Hepatocyte (in vitro differentiated cells): ENCODE measurements at places on chromosomes 11 and 22. TPM values are rescaled to one million over a fixed set of nuclear protein-coding genes. Genes with fewer than 3 reads are reported as not detected.
A peak's percentile ranks its signal among the peaks of the same experiment; 100 is the strongest.

PGGHG gene
- polyA plus RNA-seq, result 27.9 and 44.0 TPM in 2 replicates

DNA sequence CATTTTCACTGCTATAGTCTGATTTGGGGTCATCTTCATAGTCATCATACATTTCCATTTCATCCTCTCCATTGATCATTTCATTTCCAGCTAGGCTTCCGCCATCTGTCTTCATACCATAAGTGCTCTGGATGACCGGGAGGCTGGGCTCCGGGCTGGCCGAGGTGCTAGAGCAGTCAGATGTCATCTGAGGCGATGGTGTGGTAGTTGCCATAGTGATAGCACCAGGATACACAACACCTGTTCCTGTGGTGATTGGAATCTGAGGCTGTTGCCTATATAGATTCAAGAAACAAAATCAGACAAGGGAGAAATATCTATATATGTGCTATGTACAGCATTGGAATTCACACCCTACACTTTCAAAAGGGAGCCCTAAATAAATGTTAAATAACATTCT lies 383.5 kb downstream of the SOX6 start:
- no peak for DNase-seq

BACE1 gene
- 12.7 and 17.5 TPM in 2 replicates for polyA plus RNA-seq

GRCh38 chr11:61061081-61061826 lies 41.0 kb upstream of the CD5 start:
- DNase-seq, result no peak

DNA sequence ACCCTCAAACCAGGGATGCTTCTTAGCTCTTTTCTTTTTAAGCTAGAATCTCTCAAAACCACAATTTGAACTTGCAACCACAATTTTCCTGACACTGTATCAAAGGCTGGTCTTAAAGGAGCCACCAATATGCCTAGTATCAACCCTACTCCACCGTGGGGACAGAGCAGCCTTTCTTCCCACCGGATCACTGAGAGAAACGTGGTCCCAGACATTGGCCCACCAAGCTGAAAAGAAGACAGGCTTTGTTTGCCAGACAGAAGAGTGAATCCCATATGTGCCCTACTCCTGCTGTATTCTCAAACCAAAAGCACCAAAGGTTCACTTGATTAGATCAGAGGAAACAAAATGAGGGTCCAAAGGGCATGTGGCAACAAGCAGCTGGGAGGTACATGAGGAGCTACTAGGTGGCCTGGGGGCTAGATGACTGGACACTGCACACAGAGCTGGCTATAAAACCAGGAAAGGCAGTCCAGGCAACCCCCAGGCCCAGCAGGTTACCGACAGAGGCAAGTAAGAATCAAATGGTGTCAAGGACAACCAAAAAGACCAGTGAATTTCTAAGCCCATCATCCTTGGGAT lies 3.6 kb upstream of the VWCE start:
- DNase-seq, result peak; percentile 62

DNA sequence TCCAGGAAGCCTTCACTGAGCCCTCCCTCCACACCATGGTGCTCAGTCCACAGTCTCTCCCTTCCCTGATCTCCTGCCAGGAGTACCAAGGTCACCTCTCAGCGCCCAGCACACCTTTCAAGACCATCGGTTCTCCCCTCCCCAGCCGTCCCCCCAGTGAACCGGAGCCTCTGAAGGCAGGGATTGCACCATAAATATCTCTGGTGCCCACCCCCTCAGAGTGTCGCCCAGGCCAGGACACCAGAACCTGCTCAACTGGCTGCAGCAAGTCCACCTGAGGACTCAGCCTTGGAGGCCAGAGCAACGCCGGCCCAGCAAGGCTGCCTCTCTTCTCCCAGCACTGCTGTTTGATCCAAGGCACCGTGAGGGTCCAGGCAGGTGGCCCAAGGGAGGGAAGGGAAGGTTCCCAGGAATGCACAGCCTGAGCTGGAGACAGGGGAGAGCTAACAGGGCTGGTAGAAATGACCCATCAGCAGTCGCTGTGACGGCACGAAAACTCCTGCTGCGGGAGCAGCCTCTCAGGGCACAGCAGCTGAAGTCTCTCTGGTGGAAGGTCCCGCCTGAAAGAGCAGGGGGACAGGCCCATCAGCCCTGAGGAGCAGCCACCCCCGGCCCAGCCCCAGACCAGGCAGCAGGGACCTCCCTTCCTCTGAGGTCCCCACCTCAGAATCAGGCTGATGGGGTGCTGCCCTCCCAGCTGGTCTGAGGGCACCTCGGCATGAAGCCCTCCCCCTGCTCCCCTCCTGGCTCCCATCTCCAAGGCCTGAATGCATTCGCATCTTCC lies 80.3 kb downstream of the BUD13 start:
- no peak for DNase-seq

BAD gene
- 122 and 125 TPM in 2 replicates for polyA plus RNA-seq

GRCh38 chr11:42996421-42997307 lies 315.1 kb upstream of the API5 start:
- DNase-seq, result no peak

DNA sequence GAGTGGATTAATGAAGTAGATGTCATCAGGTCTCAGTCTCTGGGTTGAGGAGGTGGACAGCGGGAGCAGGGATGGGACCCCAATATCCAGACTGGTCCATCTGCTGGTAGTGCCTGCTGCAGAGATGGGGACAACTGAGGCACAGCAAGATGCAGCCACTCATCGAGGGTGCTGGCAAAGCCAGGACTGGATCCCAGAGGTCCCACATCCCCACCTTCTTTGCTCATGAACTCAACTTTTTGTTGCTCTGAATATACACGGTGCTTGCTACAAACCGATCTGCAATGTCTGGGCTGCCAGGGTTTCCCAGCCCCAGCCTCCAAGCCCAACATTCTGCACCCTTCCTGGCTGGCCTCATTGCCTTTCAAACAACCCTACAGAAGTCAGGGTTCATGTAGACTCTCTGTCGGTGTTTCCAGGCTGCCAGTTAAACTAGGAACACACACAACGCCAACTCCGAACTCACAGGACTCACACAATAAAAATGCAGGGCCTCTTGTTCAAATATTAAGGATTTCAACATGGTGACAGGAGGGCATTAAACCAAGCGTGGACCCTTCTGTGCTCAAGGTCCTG lies 168.2 kb downstream of the MN1 start:
- DNase-seq, result no peak

- no peak for DNase-seq
These were observed 9.1 kb downstream of the ARRB1 start for GRCh38 chr11:75342231-75342918.

OR52W1 gene
- polyA plus RNA-seq, result not detected in 2 replicates

GRCh38 chr11:93279851-93280347 lies 50.6 kb upstream of the DEUP1 start:
- DNase-seq, result no peak

GRCh38 chr11:47179655-47179991 lies 2.9 kb upstream of the ARFGAP2 start:
- DNase-seq, result peak; percentile 62

DNA sequence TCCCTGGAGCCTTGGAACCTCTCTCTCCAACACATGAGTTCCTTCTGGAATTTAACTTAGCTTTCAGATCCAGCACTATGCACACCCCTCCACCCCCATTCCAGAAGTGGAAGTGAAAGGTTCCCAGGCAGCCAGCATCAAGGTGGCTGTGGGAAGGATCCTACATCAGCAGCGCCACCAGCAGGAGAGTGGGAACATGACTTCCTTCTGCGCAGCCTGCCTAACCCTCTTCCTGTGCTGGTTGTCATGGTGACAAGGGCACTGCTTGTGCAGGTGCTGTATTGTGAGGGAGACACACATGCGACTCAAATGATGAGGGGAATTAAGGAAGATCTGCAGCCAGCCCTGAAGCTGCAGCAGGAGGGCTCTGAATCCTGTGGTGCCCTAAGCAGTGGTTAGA lies 904.5 kb upstream of the API5 start:
- DNase-seq, result peak; percentile 58

C11orf97 gene
- polyA plus RNA-seq, result 0.39 and 0.59 TPM in 2 replicates

DNA sequence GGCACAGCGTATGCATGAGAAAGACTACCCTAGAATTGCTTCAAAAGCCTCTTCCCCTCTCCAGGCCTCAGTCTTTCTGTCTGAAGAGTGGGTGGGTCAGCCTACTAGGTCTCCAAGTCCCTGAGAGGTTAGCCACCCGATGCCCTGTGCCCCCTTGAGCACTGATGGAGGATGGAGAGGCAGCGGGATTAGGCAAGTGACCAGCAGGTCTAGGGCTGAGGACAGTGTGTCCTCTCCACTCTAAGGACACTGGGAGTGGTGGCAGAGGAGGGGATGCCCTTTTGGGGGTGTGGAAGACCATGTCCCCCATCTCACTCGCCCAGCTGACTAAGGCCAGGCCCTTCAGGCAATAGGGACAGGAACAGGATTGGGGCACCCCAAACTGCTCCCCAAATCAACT lies 72.2 kb upstream of the WNT11 start:
- DNase-seq, result no peak

DNA sequence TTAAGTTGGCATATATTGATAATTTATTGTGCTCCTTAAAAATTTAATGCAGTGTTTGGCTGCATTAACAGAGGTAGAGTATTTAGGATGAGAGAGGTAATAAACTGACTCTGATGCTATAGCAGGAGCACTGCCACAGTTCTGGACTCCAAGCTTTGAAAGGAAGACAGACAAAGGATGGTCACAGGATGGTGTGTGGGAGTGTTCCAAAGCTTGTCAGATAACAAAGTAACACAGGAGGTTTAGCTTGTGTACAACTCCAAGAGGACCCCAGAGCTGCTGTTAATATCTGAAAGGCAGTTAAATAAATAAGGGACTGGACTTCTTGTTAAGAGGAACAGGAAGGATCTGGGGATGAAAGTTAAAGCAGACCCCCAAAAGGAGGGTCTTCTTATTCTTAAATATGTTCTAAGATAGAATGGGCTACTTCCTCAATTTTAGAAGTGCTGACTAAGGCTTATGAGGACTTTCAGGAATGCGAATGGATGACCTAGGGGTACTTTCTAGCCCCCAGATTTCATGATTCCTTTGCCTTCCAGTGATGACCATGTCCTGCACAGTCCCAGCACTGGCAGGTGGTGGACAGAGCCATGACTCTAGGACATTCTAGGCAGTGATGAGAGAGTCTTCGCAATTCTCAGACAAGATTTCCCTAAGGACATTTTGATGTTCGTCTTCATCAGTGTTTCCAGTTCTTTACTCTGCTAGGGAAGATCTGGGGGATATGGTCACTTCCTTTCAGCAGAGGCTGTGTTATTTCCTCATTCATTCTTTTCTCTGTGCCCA lies 149.1 kb upstream of the RASSF10 start:
- no peak for DNase-seq

- DNase-seq, result peak; percentile 7
These were observed 68.2 kb downstream of the CD82 start for GRCh38 chr11:44633641-44634040.

- DNase-seq, result no peak
These were observed at the start of gene MPPED1 for GRCh38 chr22:43411869-43412807. MPPED1 (plus strand) TSS chr22:43412014; CDS start chr22:43424986, 12,972 bp downstream.

- DNase-seq, result peak; percentile 7
These were observed 54.6 kb downstream of the KCNA4 start for GRCh38 chr11:29962243-29962642.

DNA sequence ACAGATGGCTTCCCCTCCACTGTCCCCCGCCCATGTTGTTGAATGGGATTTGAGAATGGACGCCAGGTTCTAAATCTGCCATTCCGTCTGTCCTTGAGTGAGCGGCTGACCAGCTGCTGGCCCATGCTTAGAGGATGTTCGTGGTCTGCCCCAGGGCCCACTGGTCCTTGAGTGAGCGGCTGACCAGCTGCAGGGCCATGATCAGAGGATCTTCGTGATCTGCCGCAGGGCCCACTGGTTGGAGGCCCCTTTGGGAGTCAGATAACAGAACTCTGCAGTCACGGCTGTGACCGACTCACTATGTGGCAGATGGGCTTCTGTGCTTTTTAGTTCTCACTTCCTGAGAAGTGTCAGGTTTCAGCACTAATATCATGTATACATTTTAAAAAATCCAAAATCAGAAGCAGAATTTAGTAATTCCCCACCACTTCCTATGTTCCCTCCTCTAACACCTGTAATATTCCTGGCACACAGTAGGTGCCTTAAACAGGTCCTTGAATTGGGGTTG lies 54.1 kb downstream of the MICAL3 start:
- DNase-seq, result no peak

DNA sequence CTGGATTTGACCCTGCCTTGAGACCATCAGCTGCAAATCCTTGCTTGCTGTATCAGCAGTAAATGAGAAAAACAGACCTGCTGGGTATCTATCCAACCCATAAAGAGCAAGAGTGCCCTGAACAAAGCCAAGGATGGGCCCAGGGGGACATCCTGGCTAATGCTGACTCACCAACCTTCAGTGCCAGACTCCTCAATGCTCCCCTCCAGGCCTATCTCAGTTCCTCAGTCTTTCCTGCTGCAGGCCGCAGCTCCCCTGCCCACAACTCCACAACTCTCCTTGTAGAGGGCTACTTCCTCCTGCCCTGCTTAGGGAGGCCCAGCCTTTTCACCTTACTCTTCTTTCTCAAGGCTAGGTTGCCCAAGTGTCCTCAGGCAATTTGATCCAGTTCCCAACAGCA lies 2.6 kb downstream of the LAMTOR1 start:
- DNase-seq, result no peak

DNA sequence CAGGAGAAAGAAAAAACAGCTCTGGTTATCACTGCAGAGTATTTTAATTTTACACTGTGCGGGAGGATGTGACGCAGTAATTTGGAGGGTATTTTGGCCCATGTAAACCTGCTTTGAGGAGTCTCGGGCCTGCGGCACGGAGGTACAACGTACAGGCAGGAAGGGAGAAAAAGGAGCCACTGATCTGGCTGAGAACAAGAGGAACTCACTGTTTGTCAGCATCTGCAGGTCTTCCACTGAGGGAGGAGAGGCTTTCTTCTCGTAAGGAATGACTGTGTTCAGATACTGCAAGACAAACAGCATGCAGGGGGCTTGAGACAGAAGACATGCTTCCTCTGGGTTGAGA lies 44.0 kb downstream of the FEZ1 start:
- no peak for DNase-seq

- DNase-seq, result peak; percentile 41
These were observed 28.5 kb downstream of the RSPH14 start for GRCh38 chr22:23113067-23113846.
